ENCODE measurements at places on chromosomes 12 and 14.

DNA sequence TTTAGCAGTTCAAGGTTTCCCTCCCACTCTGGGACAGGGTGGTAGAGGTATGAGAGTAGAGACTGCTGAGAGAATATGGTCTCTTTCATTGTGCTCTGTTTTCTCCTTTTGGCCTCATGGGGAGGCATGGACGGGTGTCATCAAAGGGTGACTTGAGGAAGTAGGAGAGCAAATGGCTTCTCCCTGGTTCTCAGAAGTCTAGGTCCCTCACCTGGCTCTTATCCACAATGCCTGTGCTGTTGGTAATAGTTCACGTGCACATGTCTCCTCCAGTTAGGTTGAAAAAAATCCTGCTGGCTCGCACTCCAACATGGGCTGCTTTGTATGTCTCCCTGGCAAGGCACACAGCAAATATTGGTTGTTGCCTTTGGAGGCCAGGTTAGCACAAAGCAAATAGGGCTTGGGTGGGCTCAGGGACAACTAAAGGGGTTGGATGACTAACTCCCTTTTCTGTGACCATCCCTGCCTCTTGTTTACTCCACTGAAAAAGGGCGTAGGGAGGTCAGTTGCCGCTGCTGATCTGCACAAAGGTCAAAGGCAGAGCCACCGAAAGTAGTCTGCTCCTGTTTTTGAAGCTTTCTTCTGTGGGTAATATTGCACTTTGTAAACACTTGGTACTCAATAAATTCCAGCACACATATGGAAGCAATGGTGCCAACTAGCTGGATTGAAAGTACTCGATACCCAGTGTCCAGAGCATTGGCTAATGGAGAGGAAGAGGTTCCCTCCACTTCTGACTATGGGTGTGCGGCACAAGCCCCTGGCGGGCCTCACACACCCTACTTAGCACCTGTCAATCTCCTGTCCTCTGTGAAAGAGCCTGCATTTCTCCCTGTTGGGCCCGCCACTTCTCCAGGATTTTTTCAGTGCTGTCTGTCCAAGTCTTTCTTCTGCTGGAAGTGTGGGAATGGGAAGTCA lies 121.8 kb downstream of the SLC38A6 start:
- no peak for DNase-seq

DNA sequence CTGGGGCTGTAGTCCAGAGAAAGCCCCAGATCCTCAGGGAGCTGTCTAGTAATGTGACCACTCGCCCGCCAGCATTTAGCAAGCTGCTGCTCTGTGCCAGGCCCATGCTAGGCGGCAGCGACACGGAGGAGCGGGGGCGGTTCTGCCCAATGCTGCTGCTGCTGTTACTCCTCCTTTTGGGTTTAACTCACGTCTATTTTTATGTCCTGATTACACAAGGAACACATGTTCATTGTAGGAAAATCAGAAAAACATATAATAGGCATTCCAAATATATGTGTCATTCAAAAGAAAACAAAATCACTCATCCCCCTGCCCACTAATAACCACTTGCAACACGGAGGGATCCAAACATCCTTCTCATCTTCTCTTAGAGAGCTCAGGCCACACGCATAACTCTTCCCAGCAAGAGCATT lies 30.4 kb downstream of the CCDC92 start:
- no peak for DNase-seq

GRCh38 chr14:68623307-68623706 lies 169.6 kb downstream of the ZFP36L1 start:
- no peak for DNase-seq

GRCh38 chr12:47813511-47814196 lies 6.0 kb downstream of the HDAC7 start:
- no peak for DNase-seq

GRCh38 chr14:38442208-38442607 lies 186.3 kb upstream of the CLEC14A start:
- DNase-seq: no peak

GRCh38 chr12:57240926-57241401 lies 10.0 kb downstream of the STAC3 start:
- no peak for DNase-seq

- DNase-seq: no peak
These were observed 380 bp downstream of the ANO2 start for GRCh38 chr12:5944688-5945070.

- DNase-seq: no peak
These were observed 5.4 kb downstream of the RIMBP2 start for GRCh38 chr12:130710733-130711080.

DNA sequence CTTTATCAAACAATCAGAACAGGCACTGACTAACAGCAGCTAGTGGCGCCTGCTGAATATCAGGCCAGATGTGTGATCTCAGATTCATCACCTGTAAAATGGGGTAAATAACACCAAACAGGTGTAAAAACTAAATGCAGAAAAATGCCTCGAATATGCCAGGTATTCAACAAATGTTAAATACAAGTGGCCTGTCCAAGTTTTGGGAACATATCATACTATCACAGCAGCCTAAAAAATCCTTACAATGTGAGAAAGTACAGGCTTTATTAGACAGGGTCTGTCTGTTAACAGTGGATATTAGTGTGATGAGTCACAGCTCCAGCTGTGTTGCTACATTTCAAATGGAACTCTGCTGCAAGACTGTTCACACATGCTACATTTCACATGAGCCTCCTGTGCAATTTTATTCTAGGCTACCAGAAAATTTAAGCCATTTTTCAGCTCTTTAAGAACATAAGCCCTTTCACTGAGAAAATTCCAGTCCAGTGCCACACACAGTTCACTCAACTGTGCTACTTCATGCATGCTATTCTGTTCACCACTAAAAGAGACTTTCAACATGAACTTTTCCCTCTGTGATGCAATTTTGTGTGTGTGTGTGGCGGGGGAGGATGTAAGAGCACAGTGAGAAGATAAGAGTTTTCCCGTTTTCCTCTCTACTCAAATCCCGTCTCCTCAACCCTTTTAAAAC lies 56.7 kb downstream of the MSRB3 start:
- DNase-seq: no peak

GRCh38 chr14:69682136-69682535 lies 70.7 kb downstream of the SUSD6 start:
- DNase-seq: no peak

DNA sequence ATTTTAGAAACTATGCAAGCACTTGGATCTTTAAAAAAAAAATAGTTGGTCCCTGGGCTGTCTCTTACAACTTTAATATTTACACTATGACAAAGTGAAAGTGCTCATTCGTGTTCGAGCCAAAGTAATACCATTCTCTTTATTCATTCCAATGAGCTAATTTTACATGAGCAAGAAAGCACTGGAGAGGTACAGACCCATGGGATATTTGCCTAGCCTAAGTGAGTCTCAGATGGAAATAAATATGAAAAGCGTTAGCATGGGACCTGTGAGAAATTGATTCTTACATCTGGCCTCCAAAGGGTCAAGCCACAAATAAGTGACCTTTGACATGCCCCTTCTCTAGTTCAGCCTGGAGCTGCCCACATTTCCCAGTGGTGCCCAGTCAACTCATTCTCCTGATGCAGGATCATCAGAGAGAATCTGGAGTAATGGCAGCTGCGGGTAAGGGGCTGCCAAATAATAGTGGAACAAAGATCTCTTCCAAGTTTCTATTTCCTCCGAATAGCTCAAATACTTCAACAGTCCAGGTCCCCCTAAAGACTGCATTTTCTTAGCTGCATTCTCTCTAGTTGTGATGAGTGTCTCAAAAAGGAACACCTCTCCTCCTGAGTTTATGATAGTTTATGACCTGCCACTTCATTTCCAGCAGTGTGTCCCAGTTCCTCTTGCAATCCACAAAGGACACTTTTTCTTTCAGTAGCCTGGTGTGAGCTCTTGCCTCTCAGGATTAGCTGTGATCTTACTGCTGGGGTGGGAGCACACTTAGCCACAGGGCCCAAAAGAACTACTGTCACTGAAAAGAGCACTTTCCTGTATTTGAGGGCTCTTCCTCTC lies 208.2 kb downstream of the DAD1 start:
- DNase-seq: no peak

- no peak for DNase-seq
These were observed 214.4 kb upstream of the DIO2 start for GRCh38 chr14:80425686-80426085.

DNA sequence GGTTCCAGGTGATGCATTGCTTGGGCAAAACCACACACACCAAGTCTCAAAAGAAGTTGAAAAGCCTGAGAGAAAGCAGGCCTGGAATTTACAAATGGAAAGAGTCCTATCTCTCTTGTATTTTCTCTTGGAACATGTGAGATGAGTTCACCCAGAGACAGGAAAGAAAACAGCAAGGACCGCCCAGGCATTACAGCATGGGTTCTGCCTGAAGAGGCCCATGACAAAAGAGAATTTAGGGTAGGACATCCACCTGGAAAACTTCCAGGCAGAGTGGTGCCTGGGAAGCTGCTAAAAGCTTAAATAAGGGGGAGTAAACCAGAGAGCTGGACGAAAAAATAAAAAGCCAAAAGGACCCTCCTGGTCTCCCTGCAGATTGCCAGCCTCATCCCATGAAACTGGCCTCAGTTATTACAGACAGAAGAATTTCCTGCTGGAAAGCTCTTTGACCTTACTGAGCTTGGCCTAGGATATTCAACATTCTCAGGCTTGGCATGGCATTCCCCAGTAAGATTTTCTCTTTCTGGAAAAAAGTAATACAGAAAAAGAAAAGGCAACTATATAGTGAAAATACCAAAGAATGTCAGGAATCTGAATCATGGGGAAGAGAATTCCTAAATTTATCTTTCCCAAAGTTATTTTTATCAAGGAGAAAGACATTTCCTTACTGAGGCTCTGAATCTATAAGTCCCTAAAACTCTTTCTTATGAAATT lies 121.3 kb upstream of the NUDT4 start:
- DNase-seq: no peak

- DNase-seq: no peak
These were observed 58.4 kb downstream of the NELL2 start for GRCh38 chr12:44817687-44818086.

DNA sequence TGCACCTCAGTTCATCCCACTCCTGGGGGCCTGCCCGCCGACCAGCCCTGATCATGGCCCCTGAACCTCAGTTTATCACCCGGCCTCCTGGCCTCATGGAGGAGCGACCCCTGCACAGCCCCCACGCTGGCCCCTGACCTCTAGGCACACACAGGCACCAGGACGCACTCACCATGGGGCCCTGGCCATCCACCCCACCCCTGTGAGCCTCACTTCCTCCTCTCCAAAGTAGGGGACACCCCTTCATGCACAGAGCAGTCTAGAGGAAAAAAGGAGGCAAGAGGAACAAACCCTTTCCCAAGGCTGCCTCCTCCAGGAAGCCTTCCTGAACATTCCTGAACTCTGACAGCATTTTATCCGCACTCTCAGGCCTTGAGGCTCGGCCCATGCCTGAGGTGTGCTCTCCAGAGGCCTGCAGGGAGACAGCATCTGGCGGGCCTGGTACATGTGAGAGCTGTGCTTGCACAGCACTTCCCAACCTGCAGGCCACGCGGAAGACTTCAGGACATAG lies 39.4 kb downstream of the CCNK start:
- DNase-seq: no peak

Measured in NCI-H2107 (cell line).